Fibroblast of skin of abdomen (primary cell): ENCODE measurements at places on chromosomes 4 and X.
A peak's percentile ranks its signal among the peaks of the same experiment; 100 is the strongest.

DNA sequence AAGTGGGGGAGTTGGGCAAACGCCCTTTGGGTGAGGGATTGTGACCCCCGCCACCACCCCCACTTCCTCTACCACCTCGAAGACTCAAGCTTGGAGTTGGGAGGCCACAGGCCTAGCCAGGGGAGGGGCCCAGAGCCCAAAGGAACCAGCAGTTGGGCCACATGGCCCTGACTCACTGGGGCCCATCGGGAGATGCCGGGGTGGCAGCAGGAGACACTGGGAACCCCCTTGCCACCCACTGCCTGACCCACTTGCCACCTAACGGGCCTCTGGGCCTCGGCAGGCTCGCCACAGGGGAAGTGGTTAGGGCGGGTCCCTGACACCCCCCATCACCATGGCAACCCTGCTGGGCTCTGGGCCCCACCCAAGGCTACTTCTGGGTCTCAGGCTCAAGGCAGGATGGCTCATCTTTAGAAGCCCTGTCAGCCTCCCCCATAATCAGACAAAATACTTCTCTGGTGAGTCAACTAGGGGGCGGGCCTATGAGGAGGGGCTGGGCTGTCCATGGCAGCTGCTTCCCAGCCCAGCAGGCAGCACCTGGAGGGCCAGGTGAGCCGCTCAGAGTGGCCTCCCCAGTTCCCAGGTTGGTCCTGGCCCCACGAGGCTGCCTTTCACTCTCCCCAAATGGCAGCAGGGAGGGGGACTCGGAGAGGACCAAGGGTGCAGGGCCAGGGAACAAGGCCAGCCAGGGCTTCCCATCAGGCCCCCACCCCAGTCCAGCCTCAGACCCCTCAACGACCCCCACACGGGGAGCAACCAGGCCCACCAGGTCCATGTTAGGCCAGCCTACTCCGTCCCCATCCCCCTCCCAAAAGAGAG lies 5.6 kb downstream of the FLNA start:
- DNase-seq, result peak; percentile 91

DNA sequence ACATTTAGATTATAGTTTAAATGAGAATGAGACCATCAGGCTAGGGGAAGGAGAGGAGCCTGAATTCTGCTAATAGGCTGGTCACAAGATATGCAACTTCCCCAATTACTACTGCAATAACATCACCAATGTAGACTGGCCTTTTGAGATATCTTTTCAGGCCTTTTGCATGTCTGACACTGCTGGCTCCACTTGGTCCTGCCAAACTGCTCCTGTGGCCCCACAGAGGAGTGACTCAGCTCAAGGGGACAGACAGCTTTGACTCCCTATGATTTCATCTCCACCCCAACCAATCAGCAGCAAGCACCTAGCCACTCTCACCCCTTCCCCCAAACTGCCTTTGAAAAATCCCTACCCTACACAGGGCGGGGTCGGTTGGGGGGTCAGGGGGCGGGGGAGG lies 22.8 kb downstream of the GPRIN3 start:
- DNase-seq, result no peak

DNA sequence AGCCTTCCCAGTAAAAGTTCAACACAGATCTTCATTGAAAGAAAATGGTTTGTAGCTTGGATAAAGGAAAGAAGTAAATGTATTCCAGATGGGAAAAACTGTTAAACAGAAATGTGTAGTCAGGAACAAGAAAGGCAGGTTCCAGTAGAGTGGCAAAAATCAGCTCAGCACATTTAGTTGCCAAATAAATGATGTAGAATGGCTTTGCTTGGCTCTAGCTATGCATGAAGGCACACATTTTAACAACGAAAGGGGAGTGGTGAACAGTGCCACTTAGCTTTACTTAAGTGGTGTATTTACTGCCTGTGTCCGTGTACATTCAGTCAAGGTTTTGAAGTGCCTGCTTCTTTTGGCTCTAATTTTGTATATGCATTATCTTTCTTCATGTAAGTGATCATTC lies 644.5 kb upstream of the ATOH1 start:
- DNase-seq, result no peak

- no peak for DNase-seq
Measured at GRCh38 chr4:150098214-150098613, 20.0 kb downstream of the DCLK2 start.

- peak; percentile 59 for DNase-seq
Measured at GRCh38 chrX:150038986-150039599, 100.8 kb upstream of the EOLA2 start.

- DNase-seq, result no peak
Measured at GRCh38 chr4:65719635-65720034, 49.3 kb upstream of the EPHA5 start.

DNA sequence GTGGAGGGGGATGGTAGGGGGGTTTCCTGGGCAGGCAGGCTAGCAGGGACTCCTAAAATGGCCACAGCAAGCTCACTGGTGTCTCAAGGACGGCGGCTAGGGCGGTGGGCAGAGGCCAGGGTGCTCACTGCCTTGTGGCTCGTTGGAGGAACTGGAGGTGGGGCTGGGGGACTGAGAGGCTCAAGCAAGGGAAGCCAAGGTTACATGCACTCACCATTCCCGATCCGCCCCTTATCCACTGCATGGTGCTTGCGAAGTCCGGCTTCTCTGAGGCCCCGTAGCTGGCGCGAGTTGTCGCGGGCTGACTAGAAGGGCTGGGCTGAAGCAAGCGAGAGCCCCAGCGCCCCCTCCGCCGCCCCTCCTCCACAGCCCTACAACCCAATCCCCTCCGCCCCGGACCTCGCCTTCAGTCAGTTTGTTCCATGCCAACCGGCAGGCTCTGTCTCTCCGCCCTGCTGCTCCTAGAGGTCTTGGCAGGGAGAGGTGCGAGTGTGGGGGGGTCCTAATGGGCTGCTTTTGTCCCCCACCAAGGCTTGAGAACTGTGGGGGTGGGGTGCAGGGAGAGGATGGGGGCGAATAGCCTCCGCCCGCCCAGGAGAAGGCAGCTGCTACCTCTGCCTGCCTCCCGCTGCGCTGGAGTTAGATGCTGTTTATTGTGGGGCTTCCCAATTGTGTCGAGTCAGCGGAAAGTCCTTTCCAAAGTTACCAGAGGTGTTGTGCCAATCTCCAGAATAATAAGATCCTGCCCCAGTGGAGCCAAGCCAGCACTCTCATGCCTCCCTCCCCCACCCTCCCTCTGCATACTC lies at the start of gene ARHGEF9:
ARHGEF9 (minus strand) TSS at position 313 of the 806 bp plus-strand sequence; CDS start at position 244, 69 bp downstream.
- DNase-seq, result peak; percentile 4

DNA sequence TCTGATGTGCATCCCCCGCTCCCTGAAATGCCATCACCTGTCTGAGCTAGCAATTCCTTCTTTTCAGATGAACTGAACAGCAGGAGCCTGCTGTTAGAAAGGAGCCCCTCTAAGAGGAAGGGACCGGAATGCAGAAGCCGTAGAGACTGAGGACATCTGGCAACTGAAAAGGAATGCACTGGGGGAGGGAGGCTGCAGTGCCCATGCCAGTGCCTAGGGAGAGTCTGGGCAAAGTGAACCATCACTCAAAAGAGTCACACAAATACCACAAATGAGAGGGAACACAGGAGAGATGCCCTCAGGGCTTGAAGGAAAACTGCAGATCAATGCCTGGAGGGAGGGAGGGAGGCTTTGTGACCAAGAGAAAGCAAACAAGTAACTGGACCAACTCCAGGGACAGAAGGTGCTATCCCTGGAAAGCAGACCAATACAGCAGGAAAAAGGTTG lies 93.9 kb upstream of the CBR4 start:
- DNase-seq, result no peak

DNA sequence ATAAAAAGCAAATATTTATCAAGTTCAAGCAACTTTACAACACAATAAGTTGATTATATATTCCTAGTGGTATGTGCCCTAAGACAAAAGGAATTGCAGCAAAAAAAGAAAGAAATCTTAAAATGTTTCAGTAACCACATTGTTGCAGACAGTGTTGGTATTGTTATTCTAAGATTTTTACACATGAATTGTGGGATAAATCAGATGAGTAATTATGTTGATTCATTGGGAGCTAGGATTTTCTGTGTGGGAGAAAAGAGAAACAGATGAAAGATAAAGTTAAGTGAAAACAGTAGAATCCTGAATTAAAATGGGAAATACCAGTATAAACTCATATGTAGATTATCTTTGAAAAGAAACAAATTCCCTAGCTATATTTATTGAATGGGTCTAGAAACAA lies 362.4 kb downstream of the PPP3CA start:
- DNase-seq, result peak; percentile 85

- DNase-seq, result no peak
Measured at GRCh38 chr4:184826691-184827270, 1.0 kb upstream of the ACSL1 start.
